DND-41 (cell line): ENCODE measurements at places on chromosomes 4 and X.

DNA sequence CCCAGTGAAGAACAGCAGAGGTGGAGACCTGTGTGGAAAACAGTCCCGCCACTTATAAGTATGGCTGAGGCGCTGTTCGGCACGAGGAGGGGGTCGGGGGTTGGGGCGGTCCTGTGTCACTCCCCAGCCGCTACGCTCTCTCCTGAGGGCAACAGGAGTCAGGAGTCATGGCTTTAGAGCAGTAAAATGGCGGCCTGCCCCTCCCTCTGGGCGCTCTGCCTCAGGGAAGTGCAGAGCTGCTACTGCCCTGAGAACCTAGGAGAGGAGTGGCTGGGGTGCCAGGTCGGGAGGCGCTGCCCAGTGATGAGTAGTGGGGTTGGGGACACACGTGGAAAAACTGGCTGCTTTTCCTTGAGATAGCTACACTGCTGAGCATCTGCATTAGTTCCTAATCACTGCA is 551.2 kb upstream of the AMOT start:
- DNase-seq = no peak

DNA sequence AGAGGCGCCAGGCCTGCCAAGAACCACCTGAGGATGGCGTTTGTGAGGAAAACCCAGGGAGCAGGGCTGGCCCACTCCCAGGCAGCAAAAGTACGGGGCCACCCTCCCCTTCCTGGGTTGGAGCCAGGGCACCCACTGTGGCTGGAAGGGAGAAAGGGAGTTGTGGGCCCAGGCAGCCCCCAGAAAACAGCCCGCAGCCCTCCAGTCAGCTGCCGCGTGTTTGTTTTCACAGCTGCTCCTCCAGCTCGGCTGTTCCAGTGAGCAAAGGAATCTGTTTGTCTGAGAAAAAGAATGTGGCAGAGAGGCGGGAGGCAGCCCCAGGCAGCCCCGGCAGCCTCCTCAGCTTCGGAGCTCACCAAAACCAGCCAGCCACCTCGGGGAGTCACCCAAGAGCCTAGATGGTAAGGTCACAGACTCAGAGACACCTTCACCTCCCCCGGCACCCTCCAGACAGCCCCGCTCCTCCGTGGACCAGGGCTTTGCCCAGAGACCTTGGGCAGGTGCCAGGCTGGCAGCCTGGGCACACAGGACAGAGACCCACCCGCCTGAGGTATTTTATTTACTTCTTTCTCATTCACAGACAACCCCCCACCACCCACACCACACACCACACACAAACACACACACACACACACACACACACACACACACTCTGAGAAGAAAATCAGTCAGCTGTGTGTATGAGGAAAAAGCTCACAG is 338.1 kb downstream of the BCOR start:
- no peak for DNase-seq

- DNase-seq = no peak
Measured at GRCh38 chrX:4638036-4638435, 924.6 kb upstream of the PRKX start.

- no peak for DNase-seq
Measured at GRCh38 chr4:143254491-143255226, 69.9 kb downstream of the USP38 start.

DNA sequence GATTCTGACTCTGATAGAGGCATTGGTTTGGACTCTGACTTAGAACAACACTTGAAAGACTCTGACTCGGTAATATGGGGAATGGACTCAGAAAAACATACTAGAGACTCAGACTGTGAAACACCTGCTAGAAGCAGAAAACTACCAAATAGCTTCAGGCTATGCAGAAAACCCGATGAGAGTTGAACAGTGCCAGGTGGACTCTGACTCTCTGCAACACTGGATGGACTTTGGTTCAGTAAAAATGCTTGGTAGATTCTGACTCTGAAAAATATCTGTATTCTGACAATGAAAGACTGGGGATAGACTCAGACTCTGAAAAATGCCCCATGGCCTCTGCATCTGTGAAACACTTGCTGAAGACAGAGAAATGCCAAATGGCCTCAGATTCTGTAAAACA is 215.1 kb upstream of the HDX start:
- no peak for DNase-seq

DNA sequence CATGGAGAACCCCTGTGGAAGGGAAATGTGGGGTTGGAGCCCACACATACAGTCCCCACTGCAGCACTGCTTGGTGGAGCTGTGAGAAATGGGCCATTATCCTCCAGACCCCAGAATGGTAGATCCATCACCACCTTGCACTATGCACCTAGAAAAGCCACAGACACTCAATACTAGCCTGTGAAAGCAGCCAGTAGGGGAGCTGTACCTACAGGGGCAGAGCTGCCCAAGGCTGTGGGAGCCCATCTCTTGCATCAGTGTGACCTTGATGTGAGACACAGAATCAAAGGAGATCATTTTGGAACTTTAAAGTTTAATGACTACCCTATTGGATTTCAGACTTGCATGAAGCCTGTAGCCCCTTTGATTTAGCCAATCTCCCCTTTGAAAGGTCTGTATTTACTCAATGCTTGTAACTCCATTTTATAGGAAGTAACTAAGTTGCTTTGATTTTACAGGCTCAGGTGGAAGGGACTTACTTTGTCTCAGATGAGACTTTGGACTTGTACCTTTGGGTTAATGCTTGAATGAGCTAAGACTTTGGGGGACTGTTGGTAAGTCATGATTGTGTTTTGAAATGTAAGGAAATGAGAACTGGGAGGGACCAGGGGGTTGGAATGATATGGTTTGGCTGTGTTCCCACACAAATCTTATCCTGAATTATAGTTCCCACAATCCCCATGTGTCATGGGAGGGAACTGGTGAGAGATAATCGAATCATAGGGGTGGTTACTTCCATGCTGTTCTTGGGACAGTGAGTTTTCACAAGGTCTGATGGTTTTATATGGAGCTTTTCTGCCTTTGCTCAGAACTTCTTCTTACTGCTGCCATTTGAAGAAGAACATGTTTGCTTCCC is 352.6 kb downstream of the INPP4B start:
- DNase-seq = no peak

DNA sequence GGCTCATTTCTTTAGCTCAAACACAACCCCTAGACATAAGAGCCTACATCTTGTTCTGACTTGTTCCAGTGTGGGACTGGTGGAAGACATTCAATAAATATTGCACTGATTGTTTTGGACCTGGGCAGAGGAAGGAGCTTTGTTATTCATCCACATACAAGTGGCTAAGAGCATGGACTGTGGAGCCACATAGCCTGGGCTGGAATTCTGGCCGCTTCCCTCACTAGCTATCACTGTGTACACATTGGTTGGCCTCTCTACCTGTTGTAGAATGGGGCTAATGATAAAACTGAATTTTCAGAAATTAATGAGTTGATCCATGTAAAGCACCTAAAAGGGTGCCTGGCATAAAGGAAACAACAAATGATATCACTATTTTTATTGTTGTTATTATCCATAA is 80.0 kb downstream of the ZNF674 start:
- no peak for DNase-seq

DNA sequence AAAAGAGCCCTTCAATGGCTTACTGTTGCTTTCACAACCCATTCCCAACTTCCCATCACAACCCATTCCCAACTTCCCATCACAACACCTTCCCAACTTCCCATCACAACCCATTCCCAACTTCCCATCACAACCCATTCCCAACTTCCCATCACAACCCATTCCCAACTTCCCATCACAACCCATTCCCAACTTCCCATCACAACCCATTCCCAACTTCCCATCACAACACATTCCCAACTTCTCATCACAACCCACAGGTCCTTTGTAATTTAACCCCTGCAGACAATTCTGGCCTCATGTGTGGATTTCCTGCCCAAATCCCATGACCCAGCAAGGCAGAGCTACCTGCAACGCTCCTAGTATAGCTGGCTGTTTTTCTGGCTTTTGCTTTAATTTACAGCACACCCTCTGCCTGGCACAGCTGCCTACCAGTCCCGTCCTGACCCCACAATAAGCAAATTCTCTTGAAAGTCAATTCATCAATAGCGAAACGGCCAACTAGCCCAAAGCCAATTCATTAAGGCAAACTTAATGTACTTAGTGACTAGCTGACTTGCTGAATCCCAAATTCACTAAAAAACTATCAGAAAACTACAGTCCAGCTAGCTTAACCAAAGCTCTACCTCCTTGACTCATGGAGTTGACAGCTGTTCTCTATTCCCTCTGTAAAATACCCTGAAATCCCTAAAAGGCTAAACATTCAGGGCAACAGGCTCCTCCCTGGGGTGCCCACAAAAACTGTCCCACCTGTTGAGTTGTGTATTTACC is 75.6 kb downstream of the AFAP1 start:
- DNase-seq = no peak

DNA sequence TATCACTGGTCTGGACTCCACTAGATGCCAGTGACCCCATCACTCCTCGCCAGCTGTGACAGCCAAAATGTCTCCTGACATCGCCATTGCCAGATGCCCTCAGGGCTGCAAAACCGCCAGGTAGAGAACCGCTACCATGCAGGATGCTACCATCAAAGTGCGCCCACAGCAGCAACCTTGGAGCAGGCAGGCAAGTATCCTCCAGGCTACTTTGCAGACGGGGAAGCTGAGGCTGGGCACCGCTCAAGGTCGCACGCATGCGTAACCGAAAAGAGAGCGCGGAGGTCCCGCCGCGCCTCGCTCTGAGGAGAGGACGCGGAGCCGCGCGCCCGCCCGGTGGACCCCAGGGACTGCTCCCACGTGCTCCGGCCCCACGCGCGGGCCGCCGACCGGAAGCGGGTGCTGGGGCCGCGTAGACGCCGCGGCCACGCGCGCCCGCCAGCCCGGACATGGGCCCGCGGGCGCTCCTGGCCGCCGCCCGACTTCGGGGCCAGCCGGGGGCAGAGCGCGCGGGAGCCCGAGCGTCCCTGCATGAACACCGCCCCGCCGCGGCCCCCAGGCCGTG is at the start of gene STS:
Gene STS (plus strand): TSS at position 300 of the 565 bp plus-strand sequence. CDS start 105,488 bp downstream, outside the sequence.
- DNase-seq = peak; percentile 53

DNA sequence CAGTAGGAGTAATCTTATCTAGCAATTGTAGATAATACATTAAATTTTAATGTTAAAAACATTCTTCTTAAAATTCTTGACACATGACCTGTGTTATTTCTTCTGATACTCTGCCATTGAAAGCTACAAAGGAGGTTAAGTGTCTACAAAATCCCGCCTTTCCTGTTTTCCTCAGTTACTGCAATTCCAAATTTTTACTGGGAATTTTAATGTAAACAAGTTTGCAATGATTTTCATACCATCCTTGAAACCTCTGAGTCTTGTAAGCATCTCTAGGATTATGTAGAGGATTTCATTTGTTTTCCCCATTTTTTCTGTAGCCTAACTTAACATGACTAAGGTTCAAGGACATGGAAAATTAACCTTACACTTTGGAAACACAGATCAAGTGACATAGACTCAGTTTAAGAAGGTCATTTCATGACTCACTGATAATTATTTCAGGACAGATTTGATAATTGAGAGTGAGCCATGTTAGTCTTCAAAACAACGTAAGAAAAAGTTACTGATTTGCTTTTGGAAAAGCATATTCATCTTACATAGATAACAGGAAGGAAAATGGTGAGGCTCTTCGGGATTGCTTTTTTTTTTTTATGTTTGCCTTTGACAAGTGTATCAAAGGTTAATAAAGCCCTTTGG is 39.6 kb upstream of the PDLIM5 start:
- DNase-seq = no peak

DNA sequence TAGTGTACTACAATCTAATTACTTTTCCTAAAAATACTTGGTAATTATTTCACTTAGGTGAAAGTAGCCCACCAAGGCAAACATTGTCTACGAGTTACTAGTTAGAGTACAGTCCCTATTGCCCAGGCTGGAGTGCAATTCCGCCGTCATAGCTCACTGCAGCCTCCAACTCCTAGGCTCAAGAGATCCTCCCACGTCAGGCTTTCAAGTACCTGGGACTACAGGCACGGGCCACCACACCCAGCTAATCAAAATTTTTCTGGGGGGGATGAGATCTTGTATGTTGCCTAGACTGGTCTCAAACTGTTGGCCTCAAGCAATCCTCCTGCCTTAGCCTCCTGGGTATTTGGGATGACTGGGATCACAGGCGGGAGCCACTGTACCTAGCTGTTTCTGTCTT is 21.9 kb downstream of the FAM193A start:
- DNase-seq = no peak

DNA sequence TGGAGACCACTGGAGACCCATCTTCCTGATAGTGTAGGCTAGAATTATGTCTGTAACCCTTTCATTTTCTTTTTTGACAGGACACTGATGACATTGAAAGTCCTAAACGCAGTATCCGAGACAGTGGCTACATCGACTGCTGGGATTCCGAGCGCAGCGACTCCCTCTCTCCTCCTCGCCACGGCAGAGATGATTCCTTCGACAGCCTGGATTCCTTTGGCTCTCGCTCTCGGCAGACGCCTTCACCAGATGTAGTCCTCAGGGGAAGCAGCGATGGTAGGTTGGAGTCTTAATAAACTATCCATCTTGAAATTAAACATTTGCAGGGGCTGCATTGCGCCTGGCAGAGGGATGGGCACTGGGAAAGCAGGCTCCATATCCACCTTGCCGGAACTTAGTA is 75.4 kb downstream of the LIMCH1 start:
- no peak for DNase-seq

- no peak for DNase-seq
Measured at GRCh38 chr4:159266981-159267868, 164.3 kb downstream of the RAPGEF2 start.

- DNase-seq = no peak
Measured at GRCh38 chrX:2299871-2300270, 200.9 kb downstream of the DHRSX start.

- DNase-seq = no peak
Measured at GRCh38 chr4:172786039-172786792, 382.4 kb upstream of the GALNT7 start.

GRCh38 chr4:8703401-8703696 is 110.8 kb downstream of the CPZ start:
- DNase-seq = no peak

DNA sequence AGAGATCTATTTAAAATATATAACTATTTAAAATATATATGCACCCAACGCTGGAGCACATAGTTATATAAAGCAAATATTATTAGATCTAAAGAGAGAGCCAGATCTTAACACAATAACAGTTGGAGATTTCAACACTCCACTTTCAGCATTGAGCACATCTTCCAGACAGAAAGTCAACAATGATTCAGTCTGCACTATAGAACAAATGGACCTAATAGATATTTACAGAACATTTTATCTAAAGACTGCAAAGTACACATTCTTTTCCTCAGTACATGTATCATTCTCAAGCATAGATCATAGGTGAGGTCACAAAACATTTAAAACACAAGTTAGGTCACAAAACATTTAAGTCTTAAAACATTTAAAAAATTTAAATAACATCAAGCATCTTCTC is 36.4 kb downstream of the NLRP2B start:
- no peak for DNase-seq

GRCh38 chr4:126564283-126564854 is 1068.4 kb upstream of the INTU start:
- no peak for DNase-seq

DNA sequence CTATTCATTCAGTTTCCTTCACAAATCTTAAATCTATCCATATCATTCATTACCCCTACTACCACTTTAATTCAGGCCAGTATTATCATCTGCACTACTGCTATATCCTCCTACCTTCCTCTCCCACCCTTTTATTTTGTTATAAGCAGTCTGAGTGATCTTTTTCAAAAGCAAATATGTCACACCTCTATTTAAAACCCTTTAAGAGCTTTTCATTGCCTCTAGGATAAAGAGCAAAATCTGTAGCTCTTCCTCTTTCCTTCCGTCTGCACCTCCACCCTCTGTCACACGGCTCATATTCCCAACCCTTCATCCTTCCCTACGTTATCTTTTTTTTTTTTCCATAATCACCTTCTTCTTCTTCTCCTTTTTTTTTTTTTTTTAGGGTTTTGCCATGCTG is 60.3 kb upstream of the SMIM10 start:
- no peak for DNase-seq

- no peak for DNase-seq
Measured at GRCh38 chr4:61740886-61741285, 540.8 kb downstream of the ADGRL3 start.
